ENCODE measurements at places on chromosomes 4 and X.

GRCh38 chrX:106725931-106726330 is 570 bp upstream of the RNF128 start:
- DNase-seq = no peak

- peak; percentile 52 for DNase-seq
These were observed 39.6 kb downstream of the TMEM164 start for GRCh38 chrX:110042496-110042895.

GRCh38 chr4:61309616-61310015 is 109.5 kb downstream of the ADGRL3 start:
- no peak for DNase-seq

- peak; percentile 56 for DNase-seq
These were observed 219.0 kb downstream of the TLL1 start for GRCh38 chr4:166091912-166092510.

DNA sequence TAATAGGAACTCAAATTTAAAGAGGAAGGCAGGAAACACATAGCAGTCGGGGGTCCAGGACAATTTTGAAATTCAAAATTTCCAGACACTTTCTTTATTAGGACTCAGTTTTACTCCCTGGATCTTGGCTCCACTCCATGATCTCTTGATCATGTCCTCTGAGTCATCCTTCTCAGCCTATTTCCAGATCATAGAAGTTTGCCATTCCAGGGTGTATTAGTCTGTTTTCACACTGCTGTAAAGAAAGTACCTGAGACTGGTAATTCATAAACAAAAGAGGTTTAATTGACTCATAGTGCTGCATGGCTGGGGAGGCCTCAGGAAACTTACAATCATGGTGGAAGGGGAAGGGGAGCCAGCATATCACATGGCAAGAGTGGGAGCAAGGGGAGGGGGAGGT is 564.7 kb upstream of the ACTRT1 start:
- no peak for DNase-seq

DNA sequence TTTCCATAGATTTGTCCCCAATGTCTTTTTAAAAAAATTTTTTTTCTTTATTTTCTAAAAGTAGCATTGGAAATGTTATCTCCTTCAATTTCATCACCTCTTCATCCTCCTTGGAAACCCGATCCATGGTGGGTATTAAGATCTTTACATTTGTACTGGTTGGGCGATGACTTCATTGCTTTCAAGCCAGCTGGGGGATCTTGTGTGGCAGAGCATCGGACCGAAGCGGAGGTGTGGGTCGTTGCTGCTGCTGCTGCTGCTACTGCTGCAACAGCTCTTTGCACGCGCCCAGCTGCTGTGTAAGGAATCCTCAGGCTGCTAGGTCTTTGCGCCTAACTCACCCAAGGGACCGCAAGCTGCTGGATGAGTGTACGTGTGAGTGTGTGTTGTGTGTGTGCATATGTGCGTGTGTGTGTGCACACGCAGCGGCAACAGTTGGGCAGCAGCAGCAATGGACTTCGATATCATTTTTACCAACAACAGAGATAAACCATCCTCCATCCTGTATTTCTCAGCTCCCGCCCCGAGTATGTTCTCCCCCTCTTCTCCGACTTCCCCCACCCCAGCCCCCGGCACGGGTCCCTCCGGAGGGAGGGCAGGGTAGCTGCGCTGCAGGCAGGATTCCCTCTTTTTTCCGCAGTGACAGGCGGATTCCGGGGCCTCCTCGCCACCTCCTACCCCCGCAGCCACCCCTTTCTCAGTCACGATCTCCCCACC is 768 bp upstream of the CDKL5 start:
- DNase-seq = peak; percentile 44

DNA sequence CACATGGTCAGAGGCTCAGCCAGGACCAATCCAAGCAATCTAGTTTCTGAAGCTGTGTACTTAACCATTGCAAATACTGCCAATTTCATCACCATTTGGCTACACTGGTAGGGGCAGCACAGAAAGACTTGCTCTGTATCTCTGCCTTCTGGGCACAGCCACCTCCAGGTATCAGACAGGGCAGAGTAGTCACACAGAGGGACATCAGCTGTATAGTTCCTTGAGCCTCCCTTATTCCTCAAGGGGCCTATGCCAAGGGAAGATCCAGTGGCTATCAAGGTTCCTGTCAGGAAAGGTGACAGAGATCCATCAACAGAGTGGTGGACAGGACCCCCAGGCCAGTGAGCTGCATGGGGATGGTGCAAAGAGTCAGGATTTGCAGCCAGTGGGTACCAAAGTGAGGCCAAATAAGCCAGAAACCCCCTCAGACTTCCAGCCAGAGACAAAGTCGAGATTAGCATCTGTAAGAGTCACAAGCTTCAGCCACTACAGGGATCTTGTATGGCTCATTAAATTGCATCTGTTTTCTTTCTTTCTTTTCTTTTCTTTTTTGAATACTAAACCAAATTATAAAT is 381.6 kb upstream of the CPEB2 start:
- no peak for DNase-seq

- DNase-seq = no peak
These were observed 31.8 kb upstream of the C4orf50 start for GRCh38 chr4:6049985-6050384.

GRCh38 chr4:7879127-7879526 is 60.5 kb downstream of the AFAP1 start:
- DNase-seq = no peak

- no peak for DNase-seq
These were observed 14.4 kb downstream of the TXK start for GRCh38 chr4:48119646-48120045.

GRCh38 chr4:52243367-52243766 is 192.3 kb downstream of the SPATA18 start:
- DNase-seq = no peak

DNA sequence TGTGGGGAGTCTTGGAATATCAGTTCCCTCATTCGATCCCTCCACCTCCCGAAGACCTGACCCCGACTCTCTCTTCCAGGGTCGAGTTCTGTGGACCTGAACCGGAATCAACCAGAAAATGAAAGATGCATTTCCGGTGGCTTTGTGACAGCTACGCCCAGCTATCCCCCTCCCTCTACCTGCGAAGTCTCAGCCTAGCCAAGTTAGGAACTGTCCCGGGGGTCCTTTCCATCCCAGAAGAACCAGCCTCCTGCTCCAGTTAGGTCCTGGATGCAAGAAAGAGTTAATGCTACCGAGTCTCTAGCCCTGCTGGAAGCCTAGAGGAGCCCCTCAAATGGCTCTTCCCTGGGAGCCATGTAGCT is 13.4 kb upstream of the ETDC start:
- no peak for DNase-seq

DNA sequence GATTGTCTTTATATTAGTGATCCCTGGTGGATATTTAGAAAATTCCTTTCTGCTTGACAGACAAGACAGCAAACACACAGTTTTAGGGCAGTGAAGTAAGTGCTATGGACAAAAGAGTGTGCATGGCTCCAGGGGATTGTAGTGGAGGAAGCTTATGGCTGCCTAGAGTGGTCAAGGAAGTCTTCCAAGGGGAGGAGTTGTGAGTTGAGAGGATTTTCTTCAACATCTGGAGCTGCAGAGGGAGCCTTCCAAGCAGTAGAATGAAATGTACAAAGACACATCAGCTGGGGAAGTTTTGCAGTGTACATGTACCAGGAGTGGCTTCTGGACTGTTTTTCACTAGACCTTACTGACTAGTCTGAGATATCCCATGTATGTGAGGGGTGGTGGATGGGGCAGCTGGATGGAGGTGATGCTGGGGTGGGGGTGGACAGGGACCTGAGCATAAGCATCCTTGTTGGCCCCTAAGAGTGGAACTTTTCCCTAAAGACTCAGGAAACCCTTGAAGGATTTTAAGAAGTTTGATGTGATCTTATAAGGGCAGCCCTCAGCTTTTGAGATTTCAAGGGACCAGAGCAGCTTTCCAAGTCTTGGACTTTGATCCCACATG is 160.5 kb upstream of the TAPT1 start:
- DNase-seq = no peak

DNA sequence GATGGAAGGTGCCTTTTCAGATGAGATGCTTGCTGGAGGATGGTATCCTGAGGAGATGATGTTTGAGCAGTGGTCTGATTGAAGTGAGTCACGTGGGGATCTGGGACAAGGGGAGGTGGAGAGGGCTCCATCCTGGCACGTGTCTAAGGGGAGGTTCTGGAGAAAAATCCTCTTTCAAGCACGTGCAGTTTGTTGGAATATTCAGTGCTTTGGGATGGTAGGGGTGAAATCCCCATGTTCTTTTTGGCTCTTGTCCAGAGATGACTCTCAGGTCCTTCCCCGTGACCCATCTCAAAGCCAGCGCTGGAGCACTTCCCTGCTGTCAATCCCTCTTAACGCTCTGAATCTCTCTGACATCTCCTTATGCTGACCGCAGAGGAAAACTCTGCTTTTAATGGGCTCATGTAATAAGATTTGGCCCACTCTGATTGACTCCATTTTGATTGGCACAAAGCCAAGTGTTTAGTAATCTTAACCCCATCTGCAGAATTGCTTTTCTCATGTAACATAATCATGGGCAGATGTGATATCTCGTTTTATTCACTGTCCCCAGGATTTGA is 10.8 kb upstream of the KLKB1 start:
- DNase-seq = no peak

DNA sequence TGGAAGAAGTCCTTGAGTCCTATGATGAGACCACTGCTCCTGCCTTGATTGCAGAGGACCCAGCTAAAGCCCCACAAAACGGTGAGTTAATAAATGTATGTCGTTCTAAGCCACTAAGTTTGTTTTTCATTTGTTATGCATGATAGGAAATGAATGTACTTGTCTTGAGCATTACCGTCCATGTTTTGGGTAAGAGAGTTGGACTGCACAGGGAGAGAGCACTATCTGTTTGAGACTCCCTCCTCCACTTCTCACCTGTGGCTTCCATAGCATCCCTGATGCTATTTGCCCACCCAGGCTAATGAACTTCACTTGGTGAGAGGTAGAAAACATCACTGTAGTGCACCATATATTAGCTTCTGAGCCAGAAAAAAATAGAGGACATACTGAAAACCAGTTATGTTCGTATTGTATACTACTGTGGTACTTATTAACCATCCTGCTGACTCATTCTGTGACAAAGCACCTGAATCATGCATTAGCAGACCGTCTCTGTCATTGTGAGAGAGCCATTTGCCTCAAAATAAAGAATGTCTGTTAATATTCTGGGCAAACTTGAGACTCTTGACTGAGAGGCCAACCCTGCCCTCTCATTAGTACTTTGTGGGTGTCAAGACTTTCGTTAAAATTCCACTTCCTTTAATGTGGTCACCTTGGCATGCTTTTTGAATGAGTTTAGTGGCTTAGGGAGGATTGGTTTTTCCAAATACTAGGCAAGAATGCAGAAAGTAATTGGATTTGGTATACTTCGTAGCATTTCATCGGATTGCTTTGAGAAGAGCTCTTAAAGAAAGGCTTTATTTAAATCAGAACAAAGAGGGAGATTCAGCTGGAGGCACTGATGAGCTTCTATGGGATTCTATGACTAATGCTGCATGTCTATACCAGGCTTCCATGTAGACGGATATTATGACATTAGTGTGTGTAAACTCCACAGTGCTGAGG is 99.3 kb upstream of the GRPR start:
- DNase-seq = peak; percentile 77

- DNase-seq = no peak
These were observed 41.3 kb upstream of the PHEX start for GRCh38 chrX:21990832-21991231.

- DNase-seq = peak; percentile 24
These were observed 121.8 kb downstream of the FHIP1A start for GRCh38 chr4:151530783-151531182.

- no peak for DNase-seq
These were observed 252.9 kb upstream of the GRID2 start for GRCh38 chr4:92050875-92051274.

GRCh38 chr4:40842725-40843423 is 93.1 kb downstream of the NSUN7 start:
- DNase-seq = no peak

DNA sequence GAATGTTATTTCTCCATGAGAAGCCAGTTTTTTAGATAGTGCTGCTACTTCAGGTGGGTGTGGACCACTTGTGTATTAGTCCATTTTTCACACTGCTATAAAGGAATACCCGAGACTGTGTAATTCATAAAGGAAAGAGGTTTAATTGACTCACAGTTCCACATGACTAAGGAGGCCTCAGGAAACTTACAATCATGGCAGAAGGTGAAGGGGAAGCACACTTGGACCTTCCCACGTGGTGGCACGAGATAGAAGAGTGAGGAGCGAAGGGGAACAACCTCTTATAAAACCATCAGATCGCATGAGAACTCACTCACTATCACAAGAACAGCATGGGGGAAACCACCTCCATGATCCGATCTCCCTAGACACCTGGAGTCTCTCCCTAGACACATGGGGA is 3.4 kb upstream of the PPID start:
- DNase-seq = no peak

DNA sequence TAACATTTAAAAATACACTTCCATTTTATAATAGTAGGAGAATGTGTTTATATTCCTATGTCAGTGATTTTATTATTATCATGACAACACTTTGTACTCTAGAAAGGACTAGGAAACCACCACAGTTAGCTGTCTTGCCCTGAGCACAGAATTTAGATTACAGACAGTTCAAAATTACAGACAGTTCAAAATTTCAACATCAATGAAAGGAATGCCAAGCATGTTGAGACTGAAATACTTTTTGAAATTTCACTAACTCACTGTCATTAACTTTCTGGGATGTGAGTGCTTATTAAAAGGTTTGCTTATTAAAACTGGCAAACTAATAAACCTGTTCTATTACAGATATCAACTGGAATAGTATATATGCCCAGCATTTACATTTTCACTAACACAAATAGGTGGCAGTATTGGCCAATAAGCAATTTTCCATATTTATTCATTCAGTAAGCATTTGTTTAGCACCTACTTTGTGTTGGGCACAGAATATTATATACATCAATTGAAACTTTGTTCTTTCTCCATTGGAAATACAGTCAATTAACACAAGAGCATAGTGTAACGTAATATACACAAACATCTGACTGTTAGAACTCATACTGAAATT is 179.4 kb downstream of the FBXW7 start:
- DNase-seq = no peak

GRCh38 chrX:1673337-1673736 is 58.5 kb downstream of the ASMT start:
- peak; percentile 23 for DNase-seq
